ENCODE measurements at places on chromosomes 3 and 15.

GRCh38 chr3:71104121-71104541 lies 479.4 kb downstream of the FOXP1 start:
- no peak for DNase-seq
- peaks cover 59% of the 10 kb centered on the region for H3K4me1 ChIP-seq
- H3K36me3 ChIP-seq: peaks cover 3% of the 10 kb centered on the region
- peak overlapping the region; percentile 89 for H3K27ac ChIP-seq

GRCh38 chr15:72737723-72738122 lies 45.8 kb downstream of the ADPGK start:
- H3K4me1 ChIP-seq: peaks cover 31% of the 10 kb centered on the region
- H3K36me3 ChIP-seq: peaks cover 9% of the 10 kb centered on the region
- no peak for DNase-seq
- H3K4me3 ChIP-seq: no peak overlapping the region
- H3K27me3 ChIP-seq: no peaks in the 10 kb centered on the region

- no peak overlapping the region for H3K4me3 ChIP-seq
- H3K36me3 ChIP-seq: no peaks in the 10 kb centered on the region
- no peak overlapping the region for H3K27ac ChIP-seq
These were observed 34.6 kb upstream of the PLOD2 start for GRCh38 chr3:146195605-146196004.

- H3K4me1 ChIP-seq: peaks cover 4% of the 10 kb centered on the region
- H3K27ac ChIP-seq: no peak overlapping the region
- H3K4me3 ChIP-seq: no peak overlapping the region
- DNase-seq: no peak
These were observed 6.8 kb upstream of the RHO start for GRCh38 chr3:129521611-129522010.

GRCh38 chr15:41970456-41970855 lies 1.9 kb downstream of the EHD4 start:
- peaks cover 53% of the 10 kb centered on the region for H3K4me1 ChIP-seq
- H3K36me3 ChIP-seq: peaks cover 5% of the 10 kb centered on the region
- peak overlapping the region; percentile 97 for H3K27ac ChIP-seq
- peak overlapping the region; percentile 90 for H3K4me3 ChIP-seq
- H3K27me3 ChIP-seq: peaks cover 15% of the 10 kb centered on the region

GRCh38 chr3:100401674-100402041 lies 319 bp downstream of the LNP1 start:
- peak overlapping the region; percentile 95 for H3K27ac ChIP-seq
- peak overlapping the region; percentile 98 for H3K4me3 ChIP-seq
- no peaks in the 10 kb centered on the region for H3K27me3 ChIP-seq
- H3K36me3 ChIP-seq: no peaks in the 10 kb centered on the region
- DNase-seq: peak; percentile 18
